ENCODE measurements at places on chromosomes 2 and 18. TPM values are rescaled to one million over a fixed set of nuclear protein-coding genes. Genes with fewer than 3 reads are reported as not detected.

Gene ACADL
- polyA plus RNA-seq = 12.4 TPM

Gene STPG4
- not detected for polyA plus RNA-seq

Gene CDH7
- polyA plus RNA-seq = 0.49 TPM

Gene LIMS2
- polyA plus RNA-seq = 52.6 TPM

Gene ASB3
- 11.3 TPM for polyA plus RNA-seq

- no peak for DNase-seq
These were observed 273.8 kb downstream of the TRIB2 start for GRCh38 chr2:12990523-12990922.

- DNase-seq = no peak
These were observed 44.9 kb downstream of the SERTAD2 start for GRCh38 chr2:64608867-64609226.

DNA sequence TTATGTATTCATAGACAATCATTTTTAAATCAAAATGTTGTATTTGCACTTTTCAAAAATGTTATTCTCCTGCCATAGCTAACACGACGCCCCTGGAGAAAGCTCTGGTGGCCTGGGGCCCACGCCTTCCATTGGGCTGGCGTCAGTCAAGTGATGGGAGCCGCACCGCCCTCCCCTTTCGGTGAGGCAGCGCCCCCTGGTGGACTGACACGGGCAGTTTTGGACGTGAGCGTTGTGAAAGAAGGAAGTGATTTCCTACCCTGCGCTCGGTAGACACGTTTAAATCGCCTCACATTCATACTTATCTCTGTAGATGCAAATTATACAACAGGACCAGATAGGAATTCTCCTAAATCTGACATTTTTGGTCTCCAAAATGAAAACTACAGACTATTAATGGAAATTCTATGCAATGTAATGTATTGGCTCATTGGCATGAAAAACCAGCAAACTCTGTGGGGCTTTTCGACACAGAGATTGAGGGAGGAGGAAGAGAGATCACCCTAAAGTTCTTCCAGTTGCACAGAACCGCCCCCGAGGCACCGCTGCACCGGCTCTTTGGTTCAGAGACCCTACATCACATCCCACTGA lies 326.2 kb upstream of the SOX11 start:
- peak; percentile 63 for DNase-seq

GRCh38 chr2:205972113-205972512 lies 113.9 kb downstream of the INO80D start:
- DNase-seq = no peak

DNA sequence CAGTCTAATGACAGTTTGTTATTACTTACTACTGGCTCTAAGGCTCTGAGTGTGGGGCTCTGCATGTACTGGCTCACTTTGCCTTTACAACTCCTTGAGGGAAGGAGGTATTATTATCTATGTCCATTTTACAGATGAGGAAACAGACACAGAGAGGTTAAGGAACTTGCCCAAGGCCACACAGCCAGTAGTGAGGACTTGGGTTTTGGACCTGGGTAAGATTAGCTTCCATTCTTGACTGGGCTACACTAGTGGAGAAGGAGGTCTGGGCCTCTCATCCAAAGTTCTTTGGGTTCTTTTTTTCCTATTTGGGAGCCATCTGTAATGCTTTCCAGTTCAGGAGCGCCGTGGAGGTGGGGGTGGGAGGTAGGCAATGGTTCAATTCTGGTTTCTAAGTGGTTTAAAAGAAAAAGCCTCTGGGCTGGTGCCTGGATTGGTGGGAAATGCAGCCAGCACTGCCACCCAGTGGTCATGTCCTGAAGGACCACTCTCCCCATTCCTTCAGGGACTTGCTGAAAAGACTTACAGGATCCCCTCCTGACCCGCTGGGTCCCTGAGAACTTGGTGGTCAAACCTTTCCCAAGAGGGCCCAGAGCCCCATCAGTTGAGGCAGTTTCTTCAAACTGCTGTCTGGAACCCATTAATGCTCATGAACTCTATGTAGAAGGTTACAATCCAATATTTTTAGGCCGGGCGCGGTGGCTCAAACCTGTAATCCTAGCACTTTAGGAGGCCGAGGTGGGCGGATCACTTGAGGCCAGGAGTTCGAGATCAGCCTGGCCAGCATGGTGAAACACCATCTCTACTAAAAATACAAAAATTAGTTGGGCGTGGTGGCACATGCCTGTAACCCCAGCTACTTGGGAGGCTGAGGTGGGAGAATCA lies 38.6 kb upstream of the NOTO start:
- peak; percentile 67 for DNase-seq

DNA sequence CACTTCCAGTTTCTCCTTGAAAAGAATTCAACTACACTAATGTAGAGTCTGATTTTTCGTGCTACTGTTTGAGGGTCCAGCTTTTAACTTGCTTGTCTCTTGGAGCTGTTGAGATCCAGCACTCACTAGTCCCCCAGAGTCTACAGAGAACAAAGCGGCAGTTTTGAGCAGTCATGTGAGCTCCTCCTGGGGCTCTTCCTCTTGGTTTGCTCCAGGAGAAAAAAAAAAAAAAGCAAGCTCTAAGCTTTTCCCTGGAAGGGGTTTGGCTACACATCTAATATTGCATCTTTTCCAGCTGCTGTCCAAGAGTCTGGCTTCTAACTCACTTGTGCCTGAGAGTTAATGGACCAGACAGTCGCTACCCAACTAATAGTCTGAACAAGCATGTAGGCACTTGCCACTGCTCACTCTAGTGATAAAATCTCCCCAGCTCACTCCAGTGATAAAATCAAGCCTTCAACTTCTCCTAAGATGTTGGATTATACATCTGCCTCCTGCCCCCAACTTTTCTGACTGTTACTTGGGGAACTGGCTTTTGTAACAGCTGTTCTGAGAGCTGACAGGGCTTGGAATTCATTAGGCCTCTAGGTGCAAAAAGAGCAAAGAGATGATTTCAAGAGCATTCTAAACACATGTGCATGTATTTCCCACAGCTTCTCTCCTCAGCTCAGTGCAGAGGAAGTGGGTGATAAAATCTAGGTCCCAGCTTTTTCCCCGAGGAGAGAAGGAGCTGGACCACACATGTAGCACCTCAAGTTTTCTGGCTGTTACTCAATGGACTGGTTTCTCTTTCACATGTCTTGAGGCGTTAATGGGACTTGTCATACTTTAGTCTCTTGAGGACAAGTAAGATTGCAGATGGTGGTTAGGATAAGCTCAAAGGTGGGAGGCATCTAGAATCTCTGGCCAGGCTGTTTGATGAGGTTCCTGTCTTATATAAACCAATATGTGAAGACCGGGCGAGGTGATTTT lies 750.5 kb downstream of the LRP1B start:
- no peak for DNase-seq

DNA sequence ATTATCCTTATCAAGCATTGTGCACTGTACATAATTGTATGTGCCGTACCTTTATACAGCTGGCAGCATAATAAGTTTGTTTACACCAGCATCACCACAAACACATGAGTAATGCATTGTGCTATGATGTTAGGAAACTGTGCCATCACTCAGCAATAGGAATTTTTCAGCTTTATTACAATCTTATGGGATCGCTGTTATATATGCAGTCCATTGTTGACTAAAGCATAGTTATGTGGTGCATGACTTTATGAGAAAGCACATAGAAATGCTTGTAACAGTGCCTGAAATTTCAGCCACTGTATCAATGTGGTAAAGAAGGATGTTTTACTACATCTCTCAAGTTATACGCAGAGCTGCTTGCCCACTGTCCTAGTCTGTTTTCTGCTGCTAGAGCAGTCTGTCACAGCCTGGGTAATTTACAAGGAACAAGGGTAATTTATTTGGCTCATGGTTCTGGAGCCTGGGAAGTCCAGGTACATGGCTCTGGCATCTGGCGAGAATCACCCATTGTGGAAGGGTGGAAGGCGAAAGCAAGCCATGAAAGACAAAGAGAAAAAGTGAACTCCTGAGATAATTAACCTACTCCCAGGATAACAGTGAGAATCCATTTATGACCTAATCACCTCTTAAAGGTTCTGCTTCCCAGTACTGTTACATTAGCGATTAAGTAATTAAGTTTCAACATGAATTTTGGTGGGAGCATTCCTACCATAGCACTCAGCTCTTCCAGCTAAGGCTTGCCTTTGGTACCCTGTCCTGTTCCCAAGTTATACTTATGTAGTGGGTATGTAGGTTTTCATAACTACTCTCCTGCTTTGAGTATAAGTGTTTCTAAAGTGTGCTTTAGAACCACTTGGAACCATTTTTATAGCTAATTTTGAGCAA lies 4.6 kb downstream of the MAP3K20 start:
- no peak for DNase-seq

- DNase-seq = no peak
These were observed 318.5 kb upstream of the TCF4 start for GRCh38 chr18:55906536-55906935.

- DNase-seq = no peak
These were observed 4.3 kb upstream of the CDCA7 start for GRCh38 chr2:173350383-173350782.

GRCh38 chr2:146992466-146992865 lies 852.4 kb upstream of the ACVR2A start:
- no peak for DNase-seq

DNA sequence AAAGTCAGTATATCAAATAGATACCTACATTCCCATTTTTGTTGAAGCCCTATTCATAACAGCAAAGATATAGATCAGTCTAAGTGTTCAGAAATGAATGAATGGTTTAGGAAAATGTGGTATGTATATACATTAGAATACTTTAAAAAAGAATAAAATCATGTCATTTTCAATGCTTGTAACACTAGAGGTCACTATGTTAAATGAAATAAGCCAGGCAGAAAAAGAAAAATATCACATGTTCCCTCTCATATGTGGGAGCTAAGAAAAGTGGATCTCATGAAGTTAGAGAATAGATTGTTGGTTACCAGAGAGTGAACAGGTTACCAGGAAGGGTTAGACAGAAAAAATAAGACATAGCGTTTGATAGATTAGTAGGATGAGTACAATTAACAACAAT lies 1111.0 kb upstream of the SLC39A10 start:
- DNase-seq = no peak

GRCh38 chr18:61869636-61870035 lies 23.2 kb downstream of the RNF152 start:
- no peak for DNase-seq

DNA sequence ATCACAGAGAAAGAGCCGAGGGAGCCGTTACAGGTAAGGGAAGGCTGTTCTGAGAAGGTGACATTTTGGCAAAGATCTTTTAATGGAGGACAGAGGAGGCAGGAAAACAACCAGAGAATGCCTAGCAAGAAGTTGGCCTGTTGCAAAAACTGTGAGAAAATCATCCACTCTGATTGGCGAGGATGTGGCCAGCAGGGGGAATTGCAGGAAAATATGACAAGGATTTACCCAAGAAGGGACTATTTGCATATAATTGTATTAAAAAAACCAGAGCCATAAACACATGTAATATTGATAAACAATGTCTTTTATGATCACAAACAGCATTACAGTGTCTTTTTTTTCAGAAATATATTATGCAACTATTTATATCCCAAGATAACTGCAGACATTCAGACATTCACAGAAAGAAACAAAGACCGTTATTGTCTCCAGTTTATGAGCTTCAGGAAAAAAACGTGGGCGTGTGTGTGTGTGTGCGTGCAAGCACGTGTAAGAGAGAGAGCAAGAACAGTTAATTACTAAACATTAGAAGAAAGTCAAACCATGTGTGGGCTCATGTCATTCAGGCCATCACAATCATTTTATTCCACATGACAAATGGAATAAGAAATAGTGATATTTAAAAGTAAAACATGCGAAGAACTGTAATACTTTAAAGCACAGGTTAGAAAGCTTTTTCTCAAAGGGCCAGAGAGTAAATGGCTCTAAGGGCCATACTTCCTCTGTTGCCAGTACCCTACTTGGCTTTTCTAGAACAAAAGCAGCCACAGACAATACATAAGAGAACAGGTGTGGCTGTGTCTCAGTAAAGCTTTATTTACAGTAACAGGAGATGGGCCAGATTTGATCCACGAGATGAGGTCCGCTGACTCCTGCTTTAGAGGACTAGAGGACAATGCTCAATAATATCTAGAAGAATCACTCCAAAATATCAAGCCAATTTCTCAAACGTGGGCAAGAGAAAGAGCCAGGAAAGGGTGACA lies 324.1 kb downstream of the DLGAP1 start:
- no peak for DNase-seq

DNA sequence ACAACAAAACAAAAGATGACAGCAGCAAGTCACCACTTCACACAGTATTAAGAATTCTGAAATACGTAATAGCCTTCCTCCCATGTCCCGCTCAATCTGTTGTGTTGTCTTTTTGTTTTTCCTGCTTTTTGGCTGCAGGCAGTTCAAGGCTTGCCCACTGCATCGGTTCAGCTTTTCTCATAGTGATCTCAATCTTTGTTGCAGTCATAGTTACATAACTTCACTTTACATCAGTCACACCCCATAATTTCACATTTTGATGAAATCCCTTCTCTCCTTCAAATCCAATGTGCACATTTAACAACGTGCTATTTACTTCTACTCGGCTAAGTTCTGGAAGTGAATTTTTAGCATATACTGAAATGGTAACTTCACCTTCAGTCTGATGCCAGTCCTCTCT lies 33.8 kb upstream of the HAAO start:
- no peak for DNase-seq

- DNase-seq = no peak
These were observed at the start of gene PRLH for GRCh38 chr2:237566401-237567235. Gene PRLH, plus strand, starts transcription at chr2:237566574. Its CDS starts 0 bp downstream, at chr2:237566574.

DNA sequence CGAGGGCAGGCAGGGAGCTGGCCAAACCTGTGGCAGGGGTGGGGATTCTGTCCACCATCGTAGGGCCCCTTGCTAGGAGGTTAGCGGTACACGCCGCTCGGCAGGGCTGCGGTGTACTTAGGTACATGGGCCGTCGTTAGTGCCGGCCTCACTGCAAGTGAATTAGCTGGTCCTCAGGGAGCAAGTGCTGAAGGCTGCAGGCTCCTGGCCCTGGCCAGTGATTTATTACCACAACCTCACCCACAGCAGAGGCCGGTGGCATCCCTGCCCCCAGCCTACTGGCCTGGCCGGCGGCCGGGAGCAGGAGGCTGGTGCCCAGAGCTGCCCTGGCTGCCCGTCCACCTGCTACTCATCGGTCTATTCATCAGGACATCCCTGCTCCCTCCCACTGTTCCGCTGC lies 19.6 kb upstream of the PTMA start:
- no peak for DNase-seq
